Inflammatory macrophage (primary cell): ENCODE measurements at places on chromosomes 1 and 21.
A peak's percentile ranks its signal among the peaks of the same experiment; 100 is the strongest.

DNA sequence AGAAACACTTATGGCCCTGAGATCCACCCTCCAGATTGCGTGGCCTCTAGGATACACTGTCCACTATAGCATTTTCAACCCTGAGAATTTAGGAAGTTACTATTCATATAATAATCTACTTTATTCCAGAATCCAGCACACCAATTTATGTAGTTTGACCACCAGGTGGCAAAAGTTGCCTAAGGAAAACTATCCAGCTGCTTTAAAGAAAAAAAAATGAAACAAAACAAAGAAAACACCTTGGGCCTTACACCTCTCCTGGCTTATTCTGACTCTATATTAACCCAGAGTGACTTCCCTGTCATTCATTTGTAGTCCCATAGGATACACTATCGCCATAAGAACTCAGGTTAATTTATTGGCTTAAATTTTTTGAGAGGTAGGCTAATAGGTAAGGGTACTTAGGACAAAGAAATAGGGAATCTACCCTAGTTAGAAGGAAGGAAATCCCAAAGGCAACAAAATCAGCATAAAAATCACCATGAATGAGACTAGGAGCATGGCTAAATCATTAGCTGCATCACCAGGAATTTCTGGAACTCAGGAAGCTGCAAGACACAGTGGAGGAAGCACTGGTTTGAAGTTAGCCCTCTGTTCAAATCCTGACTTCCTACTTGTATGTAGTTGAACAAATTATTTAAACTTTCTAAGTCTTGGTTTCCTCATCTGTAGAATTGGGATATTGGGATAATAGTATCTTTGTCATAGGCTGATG lies 107.5 kb downstream of the SPAG17 start:
- DNase-seq = peak; percentile 20

- DNase-seq = peak; percentile 28
Measured at GRCh38 chr1:227729881-227730629, 5.0 kb downstream of the JMJD4 start.

GRCh38 chr1:205447457-205448341 lies 8.1 kb downstream of the BLACAT1 start:
- no peak for DNase-seq

GRCh38 chr1:76866566-76866965 lies 714 bp upstream of the ST6GALNAC5 start:
- DNase-seq = no peak

DNA sequence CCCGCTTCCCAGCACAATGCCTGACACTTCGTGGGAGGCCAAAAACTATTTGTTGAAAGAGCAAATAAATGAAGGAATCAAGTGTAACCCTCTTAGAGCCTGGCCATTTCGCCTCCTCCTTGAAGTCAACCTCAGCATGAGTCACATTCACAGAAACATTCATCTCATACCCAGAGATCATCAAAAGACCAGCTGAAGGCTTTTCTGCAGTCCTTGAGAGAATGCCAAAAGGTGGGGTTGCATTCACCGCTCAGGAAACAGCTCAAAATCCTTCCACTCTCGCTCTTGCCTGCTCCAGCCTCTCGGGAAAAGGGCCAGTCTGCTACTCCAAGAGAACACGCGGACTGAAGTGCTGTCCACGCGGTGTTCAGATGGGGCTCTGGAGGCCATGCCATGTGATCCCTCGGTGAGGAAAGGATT lies 90.0 kb downstream of the VWA5B1 start:
- no peak for DNase-seq

DNA sequence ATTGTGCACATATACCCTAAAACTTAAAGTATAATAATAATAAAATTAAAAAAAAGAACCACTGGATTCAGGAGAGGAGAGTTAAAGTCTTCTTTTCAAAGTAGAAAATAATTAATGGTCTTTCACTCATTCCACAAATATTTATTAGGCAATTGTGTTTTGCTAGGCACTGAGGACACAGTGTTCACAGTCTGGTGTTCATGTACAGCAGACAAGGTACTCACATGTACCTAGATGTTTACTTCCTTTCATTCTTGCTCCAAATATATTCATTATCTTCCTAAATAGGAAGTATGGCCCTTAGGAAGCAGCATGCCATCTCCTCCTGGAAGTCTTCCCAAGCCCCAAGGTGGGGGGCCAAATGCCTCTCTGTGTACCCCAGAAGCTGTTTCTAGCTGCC lies 265.0 kb downstream of the NPHP4 start:
- DNase-seq = no peak

DNA sequence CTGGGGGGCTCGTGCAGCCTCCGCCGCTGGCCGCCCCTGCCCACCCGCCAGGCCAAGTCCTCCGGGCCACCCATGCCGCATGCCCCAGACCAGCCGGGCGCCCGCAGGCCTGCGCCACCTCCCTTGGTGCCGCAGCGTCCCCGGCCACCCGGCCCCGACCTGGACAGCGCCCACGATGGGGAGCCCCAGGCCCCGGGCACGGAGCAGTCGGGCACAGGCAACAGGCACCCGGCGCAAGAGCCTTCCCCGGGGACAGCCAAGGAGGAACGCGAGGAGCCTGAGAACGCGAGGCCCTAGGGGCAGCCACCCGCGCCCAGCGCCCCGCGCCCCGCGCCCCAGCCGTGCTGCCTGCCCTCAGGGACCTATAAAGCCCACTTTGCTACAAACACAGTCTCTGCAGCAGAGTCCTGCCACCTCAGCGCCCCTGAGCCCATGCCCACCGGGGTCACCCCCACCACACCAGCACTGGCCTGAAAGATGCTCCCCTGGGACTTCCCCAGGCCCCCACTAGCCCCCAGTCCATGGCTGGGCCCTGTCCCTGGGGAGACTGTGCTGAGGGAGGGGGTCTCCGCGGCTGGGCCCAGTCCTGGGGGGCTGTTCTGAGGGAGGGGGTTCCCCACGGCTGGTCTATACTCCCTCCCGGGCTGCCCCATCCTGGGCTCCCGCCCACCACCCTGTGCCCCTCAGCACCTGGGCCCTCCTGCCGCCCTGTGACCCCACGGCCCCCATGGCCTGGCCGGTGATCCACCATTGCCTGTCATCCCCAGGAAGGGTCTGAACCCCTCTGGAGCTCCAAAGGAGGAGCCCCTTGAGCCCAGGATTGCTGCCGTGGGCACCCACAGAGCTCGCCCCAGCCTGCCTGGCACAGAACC lies 8.6 kb downstream of the TNFRSF18 start:
- DNase-seq = no peak

DNA sequence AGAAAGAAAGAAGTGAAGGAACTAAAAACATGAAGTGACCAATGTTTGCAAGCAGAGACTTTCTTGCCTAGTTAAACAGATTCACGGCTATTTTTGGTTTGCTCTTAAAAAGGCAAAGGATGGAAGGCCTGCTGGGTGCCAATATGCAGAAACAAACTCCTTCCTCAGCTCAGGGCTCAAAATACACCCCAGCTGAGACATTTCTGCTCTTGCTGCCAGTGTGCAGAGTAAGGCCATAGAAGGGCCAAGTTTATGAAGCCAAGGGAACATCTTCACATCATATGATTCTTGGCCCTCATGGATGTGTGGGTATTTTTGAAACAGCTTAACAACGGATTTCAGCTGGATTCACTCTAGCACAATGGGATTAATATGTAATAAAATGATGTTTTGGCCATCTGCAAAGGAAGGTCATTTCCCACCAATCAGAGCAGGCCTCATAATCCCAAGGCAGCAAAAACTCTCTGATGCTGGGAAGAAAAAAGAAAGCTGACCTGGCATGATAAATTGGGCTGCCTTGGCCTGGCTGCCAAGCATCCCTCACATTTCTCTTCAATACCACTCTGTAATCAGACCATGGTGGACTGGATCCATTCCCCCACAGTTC lies 70.7 kb downstream of the CAPZB start:
- no peak for DNase-seq

GRCh38 chr1:88980870-88981269 lies 11.6 kb downstream of the KYAT3 start:
- no peak for DNase-seq
